ENCODE measurements at places on chromosomes 1 and 21.

DNA sequence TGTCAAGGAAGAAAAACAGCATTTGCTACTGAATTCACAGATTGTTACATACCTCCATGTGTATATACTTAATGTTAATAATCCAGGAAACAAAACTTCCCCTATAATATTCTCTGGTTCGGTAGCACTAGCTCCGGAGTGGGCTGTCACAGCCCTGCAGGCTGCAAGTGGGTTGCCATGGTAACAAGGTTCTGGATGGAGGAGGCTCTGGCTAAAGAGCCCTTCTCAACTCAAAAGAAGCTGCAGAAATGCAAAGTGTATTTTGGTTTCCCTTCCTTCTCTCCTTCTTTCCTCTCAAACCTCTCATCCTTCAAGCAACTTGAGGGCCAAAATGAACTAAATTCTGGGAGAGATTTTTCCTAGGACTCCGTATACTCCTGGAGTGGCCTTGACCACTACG lies 45.2 kb downstream of the ASTN1 start:
- no peak for DNase-seq

DNA sequence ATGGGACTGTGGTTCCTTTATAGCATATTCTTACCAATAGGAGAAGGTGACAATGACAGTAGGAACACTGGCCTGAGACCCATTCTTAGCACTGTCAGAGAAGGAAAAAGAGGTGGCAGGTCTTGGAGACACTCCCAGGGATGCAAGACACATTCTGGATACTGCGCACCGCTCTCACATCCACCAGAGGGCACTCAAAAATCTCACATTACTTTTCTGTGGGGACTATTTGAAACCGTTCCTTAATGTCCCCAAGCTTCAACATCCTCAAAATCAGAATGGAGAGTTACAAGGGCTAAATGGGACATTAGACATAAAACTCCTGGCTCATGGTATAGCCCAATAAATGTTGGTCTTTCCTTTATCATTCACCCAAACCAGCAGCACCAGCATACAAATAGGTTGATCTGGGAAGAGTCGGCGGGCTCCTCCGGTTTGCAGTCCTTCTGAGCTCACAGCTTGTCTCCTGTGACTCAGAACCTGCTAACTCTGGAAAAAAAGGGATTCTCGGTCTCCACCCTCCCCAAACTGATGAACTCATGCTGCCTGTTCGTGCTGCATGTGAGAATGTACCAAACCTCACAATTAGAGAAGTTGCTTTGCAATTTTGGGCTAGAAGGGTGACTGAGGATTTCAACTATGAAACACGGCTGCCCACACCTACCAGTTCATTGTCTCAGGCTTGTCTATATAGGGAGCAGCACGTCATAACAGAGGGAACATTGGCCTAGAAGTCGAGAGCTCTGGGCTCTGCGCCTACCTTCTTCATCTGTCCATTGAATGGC lies 40.2 kb downstream of the IL12RB2 start:
- no peak for DNase-seq

- no peak for DNase-seq
Observed at GRCh38 chr1:165910764-165911421, 83.5 kb downstream of the UCK2 start.

DNA sequence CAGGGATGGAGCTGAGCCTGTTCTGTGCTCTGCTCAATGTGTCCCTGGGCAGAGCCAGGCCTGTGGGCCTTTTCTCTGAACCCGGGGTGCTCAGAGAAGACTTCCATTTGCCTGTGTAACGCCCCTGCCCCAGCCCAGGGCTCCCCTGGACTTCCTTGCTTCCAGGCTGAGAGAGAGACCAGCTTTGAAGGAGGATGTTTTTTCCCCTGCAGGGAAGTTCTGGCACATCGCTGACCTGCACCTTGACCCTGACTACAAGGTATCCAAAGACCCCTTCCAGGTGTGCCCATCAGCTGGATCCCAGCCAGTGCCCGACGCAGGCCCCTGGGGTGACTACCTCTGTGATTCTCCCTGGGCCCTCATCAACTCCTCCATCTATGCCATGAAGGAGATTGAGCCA lies 10.2 kb downstream of the SMPDL3B start:
- no peak for DNase-seq

DNA sequence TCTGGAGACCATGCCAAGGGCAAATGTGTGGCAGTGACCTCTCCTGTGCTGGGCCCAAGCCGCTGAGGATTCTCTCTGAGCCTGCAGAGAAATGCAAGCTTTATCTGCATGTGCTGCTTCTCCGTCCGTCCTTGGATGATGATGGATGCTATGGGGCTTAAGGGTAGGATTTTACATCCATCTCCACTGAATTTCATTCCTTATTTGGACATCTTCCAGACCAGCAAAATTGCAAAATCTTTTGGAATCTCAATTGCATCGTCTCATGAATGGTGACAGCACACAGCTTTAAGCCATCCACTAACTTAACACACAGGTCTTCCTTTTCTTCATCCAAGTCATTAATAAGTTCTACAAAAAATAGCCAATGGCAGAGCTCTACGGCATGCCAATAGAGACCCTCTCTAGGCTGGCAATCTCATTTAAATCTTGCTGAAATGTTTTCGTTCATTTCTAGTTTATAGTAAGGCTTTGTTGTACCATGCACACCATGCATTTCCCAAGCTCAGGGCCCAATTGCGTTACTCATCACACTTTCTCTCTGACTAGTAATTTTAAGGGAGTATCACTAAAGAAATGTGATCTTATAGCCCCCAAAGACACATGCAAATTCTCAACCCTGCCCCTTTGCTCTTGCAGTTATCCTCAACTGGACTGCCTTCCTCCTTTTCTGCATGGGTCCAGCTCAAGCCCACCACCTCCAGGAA lies 11.1 kb downstream of the BATF3 start:
- peak; percentile 32 for DNase-seq

GRCh38 chr1:155202198-155202597 lies 5.5 kb downstream of the THBS3 start:
- no peak for DNase-seq

DNA sequence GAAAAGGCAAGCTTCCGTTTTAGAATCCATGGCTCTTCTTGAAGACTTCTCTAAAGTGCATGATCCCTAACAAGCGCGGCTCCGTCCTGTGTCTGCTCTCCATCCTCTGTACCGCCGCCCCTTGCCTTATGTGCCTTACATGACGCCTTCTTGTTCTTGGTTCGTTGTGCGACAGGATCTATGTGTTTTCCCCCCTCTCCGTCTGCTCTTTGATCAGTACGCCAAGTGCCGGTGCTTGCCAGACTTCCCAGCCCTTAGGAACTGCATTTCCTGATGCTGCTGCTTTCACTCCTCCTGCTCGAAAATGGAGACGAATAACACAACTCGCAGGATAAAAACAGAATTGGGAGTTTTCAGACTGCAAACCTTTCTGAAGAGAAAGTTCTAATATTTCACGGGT lies 13.1 kb downstream of the NDUFV3 start:
- no peak for DNase-seq

DNA sequence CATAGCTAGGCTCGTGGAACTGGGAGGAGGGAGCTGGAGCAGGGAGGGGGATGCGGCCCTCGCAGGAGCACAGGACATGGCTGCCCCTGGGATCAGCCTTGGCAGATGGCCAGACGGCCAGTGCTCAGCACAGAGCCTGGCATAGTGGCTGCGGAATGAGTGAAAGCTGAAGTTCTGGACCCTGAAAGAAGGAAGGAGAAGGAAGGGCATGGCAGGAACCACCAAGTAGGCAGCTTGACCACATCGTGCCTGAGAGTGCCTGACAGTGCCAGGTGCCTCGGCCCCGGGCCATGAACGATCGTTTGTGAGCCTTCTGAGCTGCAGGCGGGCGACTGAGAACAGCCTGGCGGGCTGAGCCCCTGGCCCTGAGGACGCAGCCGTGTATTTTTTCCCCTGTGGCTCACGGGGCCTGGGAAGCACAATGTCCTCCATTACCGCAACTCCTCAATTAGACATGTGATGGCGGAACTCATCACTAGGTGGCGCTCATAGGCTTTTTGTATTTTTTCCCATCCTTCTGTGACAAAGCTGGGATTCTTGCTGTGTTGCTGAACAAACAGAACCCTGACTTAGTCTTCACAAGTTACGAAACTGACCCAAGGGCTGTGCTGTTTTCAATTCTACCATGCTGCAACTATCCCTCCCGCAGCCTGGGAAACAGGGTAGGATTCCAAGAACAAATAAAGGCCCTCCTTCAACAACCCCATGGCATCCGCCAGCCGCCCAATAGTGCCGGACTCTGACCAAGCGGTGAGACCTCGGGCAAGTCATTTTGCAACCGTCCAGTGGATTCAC lies 29.9 kb upstream of the TMEM61 start:
- DNase-seq: peak; percentile 78

DNA sequence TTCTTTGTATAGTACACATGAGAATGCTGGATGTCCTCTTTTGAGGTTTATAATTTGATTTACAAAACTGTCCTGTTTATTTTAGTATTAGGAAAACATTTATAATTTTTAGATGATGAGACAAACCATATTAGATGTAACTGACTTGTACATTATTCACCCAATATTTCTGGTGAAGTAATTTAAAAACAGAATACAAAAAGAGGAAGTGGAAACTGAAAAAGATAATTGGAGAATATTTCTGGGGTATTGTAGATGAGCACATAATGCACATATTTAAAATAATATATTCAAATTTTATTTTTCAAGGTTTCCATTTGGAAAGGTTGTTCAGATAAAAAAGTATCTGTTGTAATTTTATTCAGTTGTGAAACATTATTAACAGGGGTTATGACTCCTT lies 40.7 kb downstream of the XPR1 start:
- no peak for DNase-seq

- DNase-seq: no peak
Observed at GRCh38 chr1:14949836-14950713, 203.5 kb upstream of the TMEM51 start.

DNA sequence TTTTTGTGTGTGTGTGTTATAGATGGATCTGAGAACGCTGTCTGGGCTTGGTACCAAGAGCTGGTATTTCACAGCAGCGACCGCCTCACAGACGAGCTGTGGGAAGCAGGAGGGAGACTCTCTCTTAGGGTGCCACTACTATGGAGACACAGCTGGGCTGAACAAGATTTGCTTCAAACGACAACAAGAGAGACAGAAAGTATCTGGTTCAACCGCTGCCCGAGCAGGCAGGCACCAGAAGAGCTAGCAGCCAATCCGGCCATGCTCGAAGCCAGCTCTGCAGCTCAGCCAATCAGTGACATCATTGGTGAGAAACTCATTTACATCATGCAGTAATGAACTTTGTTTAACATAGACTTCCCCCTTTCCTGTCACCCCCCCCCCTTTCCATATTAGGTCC lies 341.3 kb downstream of the USP25 start:
- DNase-seq: no peak

GRCh38 chr1:234270093-234270492 lies 103.2 kb upstream of the COA6 start:
- DNase-seq: no peak

DNA sequence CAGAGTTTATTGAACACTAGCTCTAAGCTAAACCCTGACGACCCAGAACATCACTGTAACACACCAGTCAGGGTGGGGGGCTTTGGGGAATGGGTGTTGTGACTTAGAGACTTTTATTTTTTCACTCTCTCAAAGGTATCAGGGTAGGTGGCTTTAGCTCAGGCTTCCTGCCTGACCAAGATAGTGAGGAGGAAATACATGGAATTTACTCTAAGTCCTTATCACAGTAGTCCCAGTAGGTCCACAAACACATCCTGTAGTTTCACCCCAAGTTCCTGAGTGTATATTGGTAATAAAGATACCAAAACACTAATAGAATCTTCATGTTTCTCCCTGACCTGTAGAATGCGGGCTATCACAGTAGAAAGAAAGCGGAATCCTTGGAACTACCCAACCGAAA lies 15.1 kb downstream of the GJA5 start:
- DNase-seq: no peak

GRCh38 chr1:97392701-97393100 lies 528.1 kb downstream of the DPYD start:
- no peak for DNase-seq

DNA sequence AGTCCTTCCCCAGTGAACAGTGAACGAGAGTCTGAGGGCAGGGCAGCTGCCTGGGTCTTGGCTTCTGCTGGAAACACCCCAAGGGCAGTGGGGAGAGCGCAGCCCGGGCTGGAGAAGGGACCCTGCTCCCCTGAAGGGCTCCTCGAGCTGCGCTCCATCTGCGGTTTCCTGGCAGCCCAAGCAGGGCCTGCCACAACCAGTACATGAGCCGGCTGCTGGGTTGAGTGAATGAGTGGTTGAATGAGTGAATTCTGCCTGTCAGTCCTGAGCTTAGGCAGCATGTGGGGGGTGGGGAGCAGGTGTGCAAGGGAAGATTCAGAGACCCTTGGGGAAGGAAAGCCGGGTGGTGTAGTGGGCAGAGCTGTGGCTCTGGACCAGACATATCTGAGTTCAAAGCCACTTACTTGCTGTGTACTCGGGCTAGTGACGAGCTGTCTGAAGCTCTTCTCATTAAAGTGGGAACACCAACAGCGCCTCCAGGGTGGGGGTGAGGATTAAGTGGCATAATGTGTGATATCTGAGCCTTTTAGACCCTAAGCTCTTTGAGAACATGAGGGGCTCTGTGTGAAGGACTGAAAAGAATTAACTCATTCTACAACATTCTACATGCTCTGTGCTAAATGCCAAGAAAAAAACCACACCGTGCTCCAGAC lies 3.7 kb downstream of the OPRD1 start:
- no peak for DNase-seq
